ENCODE measurements at places on chromosomes 4 and X.
A peak's percentile ranks its signal among the peaks of the same experiment; 100 is the strongest.

DNA sequence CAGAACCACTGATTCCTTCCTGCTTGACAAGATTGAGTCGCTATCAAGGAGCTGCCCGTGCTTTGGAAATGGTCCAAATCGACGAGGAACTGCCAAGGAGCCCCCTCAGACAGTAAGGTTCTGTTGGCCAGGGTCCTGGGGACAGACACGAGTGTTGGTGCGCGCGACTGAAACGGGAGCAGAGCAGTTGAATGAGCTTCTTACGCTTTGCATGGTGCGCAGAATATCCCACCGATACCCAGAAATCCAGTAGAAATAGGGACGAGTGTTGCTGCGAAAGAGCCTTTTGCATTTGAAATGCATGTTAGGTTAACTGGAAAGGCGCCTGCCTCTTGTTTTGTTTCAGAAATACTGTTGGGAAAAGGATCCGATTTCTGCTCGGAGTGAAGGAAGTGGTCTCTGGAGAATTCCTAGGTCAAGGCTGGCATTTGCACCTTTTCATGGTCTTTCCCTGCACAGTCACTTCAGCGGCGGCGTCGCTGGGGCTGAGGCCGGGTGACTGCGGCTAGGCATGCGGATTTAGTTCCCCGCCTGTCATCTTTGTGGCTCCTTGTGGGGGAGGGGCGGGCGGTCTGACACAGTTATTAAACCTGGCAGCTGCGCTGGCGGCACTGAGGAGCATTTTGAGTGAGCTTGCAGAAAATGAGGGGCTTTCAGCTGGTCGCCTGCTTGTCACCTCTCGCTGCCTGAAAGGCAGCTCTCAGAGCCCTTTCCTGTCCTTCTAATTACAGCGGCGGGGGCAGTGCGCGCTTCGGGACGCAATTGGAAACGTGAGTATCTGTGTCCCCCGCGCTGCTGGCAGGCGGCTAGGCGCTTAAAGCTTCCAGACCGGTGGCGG is 51.5 kb upstream of the TRIM2 start:
- DNase-seq: no peak

GRCh38 chr4:1043651-1044468 is 32.4 kb downstream of the FGFRL1 start:
- DNase-seq: no peak

- no peak for DNase-seq
Measured at GRCh38 chrX:24245202-24245601, 68.7 kb downstream of the SUPT20HL2 start.

DNA sequence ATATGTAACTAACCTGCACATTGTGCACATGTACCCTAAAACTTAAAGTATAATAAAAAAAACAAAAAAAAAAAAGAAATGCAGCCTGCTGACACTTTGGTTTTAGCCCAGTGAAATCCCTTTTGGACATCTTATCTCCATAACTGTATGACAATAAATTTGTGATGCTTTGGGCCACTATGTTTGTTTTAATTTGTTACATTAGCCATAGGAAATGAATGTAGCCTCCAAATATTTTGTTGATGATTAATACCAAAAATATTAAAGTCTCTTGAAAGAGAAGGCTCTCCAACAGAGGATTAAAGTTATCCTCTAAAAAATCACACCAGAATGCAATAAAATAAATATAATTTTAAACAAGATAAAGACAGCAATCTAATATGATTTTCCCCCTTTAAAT is 852.7 kb upstream of the SLIT2 start:
- DNase-seq: no peak

- no peak for DNase-seq
Measured at GRCh38 chr4:125070861-125071260, 243.9 kb upstream of the FAT4 start.

- no peak for DNase-seq
Measured at GRCh38 chrX:10875995-10876394, 235.1 kb upstream of the HCCS start.

DNA sequence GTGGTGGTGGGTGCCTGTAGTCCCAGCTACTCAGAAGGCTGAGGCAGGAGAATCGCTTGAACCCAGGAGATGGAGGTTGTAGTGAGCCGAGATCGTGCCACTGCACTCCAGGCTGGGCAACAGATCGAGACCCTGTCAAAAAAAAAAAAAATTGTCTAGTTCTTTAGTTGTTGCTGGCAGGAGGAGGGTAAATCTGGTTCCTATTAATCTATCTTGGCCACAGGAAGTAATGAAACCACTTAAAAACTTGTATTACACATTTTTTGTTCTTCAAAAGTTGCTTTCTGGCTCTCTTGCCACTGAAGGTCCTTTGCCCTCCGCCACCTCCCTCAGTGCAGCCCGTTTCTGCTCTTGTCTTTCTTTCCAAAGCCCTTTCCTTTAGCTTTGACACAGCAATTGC is 102.9 kb upstream of the ARSJ start:
- DNase-seq: no peak

DNA sequence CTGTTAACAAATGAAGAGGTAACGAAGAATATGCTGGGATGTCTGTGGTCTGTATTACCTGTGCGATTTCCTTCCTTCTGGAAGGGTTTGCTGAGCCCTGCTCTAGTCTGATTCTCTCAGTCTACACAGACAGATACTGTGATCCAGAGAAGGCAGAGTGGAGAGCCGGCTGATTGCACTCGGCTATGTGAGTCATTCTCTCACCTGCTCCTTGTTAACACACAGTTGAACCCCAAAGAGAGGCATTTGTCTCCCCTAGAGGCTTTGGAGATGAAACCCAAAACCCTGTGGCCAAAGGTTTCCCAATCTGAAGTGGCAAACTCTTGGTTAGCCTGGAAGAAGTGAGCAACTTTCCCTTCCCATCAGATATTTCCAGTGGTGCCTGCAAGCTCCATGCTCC is 78.1 kb upstream of the GPC4 start:
- DNase-seq: no peak

DNA sequence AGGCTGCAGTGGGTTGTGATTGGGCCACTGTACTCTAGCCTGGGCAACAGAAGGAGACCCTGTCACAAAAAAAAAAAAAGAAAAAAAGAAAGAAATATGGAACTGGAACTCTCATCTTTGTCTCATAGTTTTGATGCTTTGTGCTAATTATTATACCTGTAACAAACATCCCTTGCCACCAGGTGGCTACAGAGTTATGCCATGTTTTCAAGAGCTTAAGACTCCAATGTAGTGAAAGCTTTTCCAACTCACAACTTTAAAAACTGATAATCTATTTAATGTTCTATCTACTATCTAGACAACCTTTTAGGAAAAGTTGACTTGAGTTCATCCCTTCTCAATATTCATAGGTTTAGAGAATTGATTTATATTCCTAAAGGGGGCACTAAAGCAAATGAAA is 42.4 kb downstream of the HTR2C start:
- no peak for DNase-seq

DNA sequence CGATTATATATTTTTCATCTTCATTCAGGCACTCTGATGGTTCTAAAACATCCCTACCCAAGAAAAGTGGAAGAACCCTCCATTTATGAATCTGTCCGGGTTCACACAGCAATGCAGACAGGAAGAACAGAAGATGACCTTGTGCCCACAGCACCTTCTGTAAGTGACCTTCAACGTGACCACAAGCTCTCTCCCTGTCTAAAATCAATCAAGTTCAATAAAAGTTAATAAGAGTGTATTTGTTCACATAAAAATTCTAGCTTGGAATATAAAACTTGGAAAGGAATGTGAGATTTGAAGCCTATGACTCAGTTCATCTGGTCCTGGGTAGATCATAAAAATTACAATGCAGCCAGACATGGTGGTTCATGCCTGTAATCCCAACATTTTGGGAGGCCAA is 36.6 kb downstream of the DAPP1 start:
- DNase-seq: no peak

- DNase-seq: peak; percentile 59
Measured at GRCh38 chr4:64718091-64718490, 308.8 kb upstream of the TECRL start.

GRCh38 chr4:174427571-174428140 is 94.6 kb downstream of the HPGD start:
- no peak for DNase-seq

DNA sequence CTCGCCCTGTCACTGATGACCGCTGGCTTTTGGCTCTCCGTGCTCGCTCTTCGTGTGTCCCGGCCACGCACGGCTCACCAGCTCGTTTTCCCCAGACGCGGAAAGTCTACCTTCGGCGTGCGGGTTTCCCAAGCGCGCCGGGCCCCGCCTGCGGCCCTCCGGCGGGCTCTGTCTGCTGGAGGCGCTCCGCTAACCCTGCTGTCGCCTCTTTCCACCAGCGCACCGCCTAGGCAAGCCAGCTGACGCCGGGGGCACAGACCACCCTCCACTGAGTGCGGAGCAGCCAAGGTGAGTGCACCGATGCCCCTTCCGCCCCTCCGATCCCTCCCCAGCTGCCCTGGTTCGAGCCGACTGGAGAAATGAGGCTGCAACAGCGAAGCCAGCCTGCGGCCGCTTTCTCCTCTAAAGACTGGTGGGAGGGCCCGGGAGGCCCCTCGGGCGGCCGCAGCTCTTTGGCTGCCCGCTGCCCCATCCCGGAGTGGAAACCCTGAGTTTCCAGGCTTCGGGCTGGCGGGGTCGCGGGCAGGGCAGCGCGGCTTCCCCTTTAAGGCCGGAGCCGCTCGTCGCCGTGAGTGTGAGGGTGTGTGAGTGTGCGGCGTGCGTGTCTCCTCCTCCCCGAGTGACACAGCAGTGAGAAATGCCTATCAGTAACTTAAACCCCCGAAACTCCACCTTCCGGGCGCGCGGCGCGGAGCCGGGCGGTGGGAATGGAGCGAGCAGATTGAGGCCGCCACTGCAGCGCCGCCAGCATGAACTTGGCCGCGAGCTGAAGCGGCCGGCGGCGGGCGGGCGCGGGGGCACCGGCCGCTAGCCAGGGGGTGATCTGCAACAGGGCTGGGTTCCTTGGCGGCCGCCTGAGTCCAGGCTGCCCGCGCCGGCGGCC is at the start of gene MAMLD1:
MAMLD1 (plus strand) TSS at position 719 of the 883 bp plus-strand sequence. CDS start 82,200 bp downstream, outside the sequence.
- no peak for DNase-seq

DNA sequence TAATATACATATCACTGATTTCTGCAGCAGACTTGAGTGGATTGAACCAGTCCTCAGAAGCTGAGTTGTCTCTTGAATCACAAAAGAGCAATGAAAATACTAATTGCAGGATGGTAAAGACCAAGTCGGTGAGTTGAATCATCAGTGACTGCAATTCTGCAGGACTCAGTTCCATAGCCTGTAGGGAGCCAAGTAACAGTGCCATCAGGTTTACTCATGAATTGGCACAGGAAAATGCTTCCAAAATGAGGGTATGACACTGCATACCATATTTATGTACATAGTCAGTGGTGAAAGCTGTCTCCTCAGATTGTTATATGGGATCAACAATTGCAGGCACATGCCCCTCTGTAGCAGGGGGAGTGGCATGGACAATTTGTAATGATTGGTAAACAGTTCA is 192.8 kb downstream of the CCNG2 start:
- DNase-seq: no peak

GRCh38 chr4:136355970-136356369 is 1176.3 kb downstream of the PCDH18 start:
- DNase-seq: no peak

DNA sequence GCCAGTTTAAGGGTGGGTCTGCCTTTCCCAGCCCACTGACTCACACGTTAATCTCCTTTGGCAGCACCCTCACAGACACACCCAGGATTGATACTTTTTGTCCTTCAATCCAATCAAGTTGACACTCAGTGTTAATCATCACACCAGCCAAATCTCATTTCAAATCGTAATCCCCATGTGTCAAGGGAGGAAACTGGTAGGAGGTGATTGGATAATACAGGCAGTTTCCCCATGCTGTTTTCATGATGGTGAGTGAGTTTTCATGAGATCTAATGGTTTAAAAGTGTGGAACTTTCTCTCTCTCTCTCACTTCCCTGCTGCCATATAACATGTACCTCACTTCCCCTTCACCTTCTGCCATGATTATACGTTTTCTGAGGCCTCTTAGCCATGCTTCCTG is 647.2 kb upstream of the FRG1 start:
- no peak for DNase-seq

DNA sequence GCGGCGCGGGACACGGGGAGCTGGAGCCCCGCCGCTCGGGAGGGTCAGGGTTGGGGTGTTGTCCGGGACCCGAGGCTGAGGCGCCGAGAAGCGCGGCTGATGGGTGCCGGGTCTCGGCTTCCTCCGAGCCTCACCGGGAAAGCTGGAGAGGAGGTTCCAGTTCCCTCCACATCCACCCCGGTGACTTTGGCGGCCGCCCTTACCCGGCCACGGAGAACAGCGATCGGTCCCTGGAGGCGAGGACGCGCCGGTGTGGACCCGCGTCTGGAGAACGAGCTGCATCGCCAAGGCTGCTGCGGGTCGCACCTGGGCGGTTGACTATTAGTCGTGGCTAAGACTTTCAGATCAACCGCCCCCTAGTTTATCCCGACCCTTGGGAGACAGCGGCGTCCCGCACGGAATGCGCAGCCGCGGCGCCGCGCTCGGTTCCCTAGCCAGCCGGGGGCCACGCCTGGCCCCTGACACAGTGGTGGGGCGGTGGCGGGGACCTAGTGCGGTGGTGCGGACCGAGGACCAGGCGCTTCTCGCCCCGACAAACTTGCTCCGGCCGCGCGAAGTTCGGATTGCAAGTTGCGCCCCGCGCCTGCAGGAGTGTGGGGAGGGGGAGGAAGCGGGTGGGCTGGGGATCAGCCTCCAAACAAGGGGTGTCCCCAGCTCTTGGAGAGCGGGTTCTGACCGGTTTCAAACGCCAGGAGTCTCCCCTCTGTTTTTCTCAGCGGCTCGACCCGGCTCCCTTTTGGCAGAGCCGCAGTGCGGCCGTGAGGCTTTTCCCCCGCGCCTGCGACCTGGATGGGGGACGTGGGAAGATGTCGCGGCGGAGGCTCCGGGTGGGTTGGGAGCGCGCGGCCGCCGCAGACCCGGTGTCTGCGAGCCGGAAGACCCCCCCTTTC is 568 bp downstream of the FHDC1 start:
- peak; percentile 3 for DNase-seq

GRCh38 chr4:120829113-120829831 is 93.3 kb downstream of the PRDM5 start:
- no peak for DNase-seq

DNA sequence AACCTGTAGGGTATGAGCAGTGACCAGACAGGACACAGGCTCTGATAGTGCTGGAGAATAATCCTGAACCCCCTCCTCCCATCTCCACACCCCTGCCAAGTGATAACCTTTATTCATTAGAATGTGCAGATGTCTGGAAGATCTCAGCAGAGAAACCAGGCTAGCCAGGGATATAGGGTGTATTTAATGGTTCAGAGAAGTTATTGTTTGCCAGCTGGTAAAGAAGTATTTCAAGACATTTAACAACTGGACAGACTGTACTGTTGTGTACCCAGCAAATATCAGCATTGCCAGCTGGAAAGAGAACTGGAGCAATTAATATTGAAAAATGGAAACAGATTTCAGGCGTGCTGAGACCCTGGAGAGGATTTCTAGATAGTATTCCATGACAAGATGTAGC is 94.5 kb downstream of the RASGEF1B start:
- no peak for DNase-seq

- no peak for DNase-seq
Measured at GRCh38 chr4:89929425-89930159, 34.9 kb downstream of the MMRN1 start.

DNA sequence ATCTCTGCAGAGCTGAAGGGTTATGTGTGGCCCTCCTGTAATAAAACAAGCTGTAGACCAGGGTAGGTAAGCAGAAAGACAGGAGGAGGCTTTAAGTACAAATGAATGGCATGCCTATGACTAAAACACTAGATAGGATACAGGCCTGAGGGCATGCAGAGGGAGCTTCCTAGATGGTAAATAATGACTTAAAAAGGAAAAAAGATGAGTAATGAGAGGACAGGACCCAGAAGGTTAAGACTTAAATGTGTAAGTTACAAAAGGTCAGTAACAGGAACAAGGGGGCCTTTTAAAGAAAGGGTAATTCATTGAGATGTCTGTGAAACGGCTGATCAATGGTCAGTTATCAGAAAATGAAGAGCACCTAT is 194.8 kb downstream of the SOWAHB start:
- DNase-seq: no peak
